ENCODE measurements at places on chromosomes 2 and 18. TPM values are rescaled to one million over a fixed set of nuclear protein-coding genes. Genes with fewer than 3 reads are reported as not detected.

DNA sequence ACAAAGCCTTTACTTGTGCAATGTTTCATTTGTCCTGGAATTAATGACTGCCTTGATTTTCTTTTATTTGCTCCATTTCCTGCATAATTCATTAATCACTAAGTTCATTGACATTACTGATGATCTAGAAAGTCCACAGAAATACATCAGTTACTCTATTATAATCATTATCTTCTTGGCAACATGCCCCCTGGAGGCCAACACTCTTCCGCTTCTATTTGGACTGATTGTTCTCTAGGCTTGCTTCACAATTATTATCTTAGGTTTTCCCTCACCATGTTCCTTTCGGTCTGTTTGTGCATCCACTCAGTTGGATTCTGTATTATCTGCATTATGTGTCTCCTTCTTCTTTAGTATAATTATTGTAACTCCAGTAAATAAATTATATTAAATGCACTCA lies 461.0 kb upstream of the CDH2 start:
- DNase-seq = no peak

GRCh38 chr2:224165901-224166319 lies 126.8 kb upstream of the SERPINE2 start:
- no peak for DNase-seq

- peak; percentile 93 for DNase-seq
Measured at GRCh38 chr2:240960309-240960970, 38.0 kb upstream of the SNED1 start.

Gene STPG4
- polyA plus RNA-seq = 0.20 TPM

Gene SH3RF3
- 1.9 TPM for polyA plus RNA-seq

DNA sequence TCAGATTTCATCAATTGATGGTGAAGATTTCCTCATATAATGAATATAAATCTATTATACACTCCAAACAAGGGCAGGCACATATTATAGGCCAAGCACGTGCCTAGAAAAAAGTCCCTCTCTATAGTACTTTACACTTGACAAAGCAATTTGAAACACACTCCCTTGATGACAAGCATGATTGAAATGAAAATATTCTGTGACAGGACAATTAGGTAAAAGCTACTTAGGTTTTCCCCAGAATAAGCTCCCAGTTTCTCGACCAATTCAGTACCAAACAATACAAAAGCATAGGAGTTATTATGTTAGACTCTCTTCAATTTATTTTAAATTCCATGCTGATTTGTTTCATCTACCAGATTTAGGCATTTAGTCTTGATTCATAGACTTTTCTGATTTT lies 47.7 kb downstream of the CCDC68 start:
- DNase-seq = no peak
